ENCODE measurements at places on chromosomes 11 and 22. TPM values are rescaled to one million over a fixed set of nuclear protein-coding genes. Genes with fewer than 3 reads are reported as not detected.

Gene ART1
- total RNA-seq = not detected

Gene RPS3
- 1,517 TPM for total RNA-seq

Gene OR52I2
- not detected for total RNA-seq

Gene WBP2NL
- total RNA-seq = 2.6 TPM

Gene ALDH3B1
- total RNA-seq = 24.8 TPM

Gene KIAA1671
- total RNA-seq = 7.5 TPM

Gene TSGA10IP
- total RNA-seq = not detected

Gene GGTLC2
- total RNA-seq = not detected

Gene PICK1
- 34.2 TPM for total RNA-seq

GRCh38 chr11:36266767-36267166 lies 22.5 kb downstream of the COMMD9 start:
- no peak for DNase-seq

DNA sequence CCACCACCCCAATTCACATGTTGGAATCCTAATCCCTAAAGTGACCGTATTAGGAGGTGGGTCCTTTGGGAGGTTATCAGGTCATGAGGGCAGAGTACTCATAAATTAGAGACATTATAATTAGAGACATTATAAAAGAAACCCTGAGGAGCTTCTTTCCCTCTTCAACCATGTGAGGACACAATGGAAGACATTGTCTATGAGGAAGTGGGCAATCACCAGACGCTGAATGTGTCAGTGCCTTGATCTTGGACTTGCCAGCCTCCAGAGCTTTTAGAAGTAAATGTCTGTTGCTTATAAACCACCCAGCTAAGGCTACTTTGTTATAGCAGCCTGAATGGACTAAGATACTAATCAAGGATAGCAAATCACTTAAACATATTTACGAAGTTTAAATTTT lies 14.8 kb downstream of the GAB2 start:
- no peak for DNase-seq

DNA sequence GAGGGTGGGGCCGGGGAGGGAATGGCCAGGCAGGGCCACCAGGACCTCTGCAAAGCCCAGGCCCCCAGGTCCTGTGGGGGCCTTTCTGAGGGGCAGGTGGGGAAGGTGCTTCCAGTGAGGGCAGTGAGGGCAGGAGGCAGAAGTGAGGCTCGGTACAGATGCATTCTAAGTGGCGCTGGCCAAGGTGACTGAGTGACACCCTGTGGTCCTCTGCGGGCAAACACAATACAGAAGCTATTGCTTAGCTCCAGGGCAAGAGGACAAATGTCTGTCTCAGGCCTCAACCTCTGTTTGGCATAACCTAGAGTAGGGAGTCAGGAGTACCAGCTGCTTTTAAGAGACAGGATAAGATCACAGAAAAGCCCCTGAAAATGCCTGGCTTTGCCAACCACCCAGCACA lies 31.3 kb downstream of the B3GAT1 start:
- DNase-seq = no peak

GRCh38 chr22:30182350-30182745 lies 64.2 kb downstream of the LIF start:
- DNase-seq = no peak

DNA sequence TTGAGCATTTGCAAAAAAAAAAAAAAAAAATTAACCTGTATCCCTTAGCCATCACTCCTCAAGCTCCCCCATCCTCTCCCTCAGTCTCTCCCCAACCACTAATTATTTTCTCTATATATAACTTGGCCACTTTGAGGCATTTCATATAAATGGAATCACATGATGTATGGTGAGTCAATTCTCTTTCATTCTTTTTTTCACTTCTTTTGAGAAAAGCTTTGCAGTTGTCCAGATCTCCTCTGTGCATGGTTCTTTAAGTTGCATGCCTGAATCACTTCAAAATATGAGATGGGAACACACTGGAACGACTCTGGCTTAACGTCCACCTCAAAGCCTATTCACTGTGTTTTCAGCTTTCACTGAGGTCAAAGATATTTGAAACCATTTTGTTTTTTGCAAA lies 40.7 kb downstream of the SHANK2 start:
- DNase-seq = no peak

DNA sequence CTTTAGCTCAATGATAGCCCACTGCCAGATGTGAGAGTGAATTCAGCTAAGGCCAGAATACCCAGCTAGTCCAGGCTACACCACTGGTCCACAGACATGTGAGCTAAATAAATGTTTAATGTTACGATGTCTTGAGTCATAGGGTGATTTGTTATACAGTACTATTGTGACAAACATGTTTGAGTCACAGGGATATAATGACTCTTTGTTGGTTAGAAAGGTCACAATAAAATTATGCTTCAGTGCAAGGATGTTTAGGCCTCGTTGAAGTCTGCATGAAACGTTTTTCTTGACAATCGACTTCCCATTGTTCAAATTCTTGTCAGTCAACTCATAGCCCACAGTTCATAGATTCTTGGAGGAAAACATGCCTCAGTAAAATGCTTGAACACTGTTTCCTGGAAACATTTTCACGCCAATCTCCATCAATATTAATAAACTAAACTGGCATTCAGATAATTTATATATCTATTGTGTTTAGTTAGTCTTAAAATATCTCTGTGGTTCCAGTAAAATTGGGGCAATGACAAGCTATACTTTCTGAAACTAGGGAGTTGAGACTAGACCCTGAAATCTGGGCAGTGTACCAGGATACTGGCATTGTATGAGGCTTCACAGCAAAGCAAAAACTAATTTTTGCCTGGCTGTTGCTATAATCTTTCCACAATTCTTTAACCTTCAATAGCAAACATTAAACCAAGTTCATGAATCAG lies 650.8 kb upstream of the KIRREL3 start:
- no peak for DNase-seq

- peak; percentile 87 for DNase-seq
Measured at GRCh38 chr11:75474878-75475766, 42.1 kb upstream of the KLHL35 start.

DNA sequence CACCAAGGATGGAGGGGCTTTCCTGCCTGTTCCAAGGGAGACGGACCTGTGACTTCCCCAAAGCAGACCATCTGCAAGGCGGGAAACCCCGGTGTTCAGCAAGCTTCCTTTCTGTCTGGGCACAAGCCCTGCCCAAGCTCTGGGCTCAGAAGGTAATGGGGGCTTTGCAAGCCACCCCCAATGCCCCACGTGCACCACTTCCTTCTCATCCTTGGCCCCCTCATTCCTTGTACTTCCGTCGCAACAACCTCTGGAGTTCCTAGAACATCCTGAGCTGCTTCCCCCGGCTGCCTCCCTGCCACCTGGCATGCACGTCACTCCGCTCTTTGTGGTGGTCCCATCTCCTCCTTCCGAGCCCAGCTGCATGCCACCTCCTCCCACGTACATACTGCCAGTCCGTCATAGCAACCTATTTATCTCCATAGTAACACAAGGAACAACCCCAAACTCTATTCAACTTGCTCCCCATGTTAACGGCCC lies 3.9 kb downstream of the MYEOV start:
- peak; percentile 82 for DNase-seq

DNA sequence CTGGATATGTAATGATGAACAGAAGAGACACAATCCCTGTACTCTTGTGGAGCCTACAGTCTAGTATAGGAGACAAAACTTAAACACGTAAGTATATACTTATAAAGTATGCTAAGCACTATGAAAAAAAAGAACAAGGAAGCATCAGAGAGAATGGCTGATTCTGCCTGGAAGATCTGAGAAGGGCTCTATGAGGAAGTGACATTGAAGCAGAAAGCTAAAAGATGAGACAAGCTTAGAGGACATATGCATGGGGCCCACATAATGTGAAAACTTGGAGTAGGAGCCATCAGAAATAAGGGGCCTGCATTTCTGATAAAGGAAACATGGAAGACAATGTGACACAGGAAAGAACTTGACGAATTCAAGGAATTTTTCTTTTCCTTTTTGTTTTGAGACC lies 16.6 kb downstream of the SAA1 start:
- DNase-seq = no peak

DNA sequence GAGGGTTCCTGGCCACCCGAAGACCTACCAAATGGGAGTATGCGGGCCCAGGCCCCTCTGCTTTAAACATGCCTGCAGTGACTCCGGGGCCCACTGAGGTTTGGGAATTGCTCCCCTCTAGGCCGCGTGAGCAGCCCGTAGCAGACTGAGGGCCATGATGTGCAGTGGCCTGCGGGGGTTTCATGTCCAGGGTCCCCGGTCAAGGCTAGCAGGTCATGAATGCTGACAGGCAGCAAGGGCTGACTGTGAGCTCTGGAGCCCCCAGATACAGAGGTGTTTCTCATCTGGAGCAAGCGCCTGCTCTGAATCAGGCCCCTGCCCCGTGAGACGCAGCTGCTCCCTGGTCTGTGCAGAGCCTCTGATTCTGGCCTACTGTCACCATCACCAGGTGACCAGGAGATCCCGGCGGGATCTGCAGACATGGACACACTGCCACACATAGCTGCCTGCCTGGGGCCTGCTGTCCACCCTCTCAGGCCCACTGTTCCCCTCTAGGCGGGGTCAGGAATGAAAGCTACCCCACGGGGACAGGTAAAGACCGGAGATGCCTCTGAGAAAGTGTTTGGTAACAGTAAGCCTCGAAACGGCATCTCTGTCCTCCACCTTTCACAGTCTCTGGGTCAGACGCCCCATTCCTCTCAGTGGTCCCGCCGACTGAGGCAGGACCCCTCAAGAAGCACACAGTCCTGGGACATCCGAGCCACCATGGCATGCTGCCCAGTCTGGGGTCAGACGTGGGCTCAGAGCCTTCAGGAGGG lies 73.3 kb downstream of the PARVB start:
- DNase-seq = peak; percentile 60

- DNase-seq = no peak
Measured at GRCh38 chr11:9022961-9023680, 19.3 kb upstream of the NRIP3 start.

DNA sequence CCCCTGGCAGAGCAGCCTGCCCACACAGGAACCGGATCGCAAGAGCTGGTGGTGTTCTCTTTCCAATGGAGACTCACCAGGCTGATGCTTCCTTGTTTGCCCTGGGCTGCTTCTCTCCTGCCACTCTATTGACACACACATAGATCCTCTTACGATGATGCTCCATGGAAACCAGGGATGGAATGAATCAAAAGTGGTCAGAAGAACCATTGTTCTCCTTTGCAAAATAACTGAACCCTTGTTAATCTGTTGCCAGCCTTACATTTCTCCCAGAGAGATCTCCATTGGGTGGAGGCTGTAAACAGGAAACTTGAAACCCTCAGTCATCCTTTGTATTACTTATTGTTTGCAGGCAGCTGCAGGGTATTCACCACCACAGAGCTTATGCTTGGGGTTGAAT lies 24.6 kb upstream of the LDLRAD3 start:
- DNase-seq = no peak

DNA sequence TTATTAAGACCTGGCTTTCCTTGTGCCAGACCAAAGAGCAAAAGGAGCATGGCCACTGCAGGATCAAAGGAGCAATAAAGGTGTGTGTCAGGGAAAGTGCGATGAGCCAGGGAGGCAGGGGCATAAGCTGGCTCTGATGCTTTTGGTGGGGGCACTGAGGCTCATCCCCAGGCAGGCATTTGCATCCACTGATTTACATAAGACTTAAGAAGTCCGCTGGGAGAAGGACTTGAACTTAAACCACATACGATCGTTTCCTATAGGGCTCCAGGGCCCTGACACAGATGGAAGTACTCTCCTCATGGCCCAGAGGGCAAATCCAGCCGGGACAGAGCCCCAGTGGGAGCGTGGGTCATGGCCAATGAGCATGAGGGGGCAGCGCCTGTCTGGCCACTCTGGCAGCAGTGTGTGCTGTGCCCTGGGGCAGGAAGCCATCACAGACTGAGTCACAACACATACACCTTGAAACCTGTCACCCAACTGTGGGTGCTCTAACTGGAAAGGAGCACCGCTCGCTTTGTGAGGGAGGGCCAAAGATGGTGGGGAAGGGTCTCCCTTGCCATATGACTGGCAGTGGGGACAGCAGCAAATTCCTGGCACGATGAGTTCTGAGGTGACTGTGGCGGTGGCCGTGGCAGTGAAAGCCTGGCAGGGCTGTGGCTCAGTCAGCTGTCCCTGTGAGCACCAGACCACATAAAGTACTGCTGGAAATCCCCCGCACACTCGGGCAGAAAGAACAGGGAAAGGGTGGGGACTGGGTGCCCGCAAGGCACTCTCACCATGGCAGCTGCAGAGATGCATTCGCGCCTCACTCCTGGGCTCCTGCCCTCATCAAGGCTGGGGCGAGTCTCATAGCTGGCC lies 79.4 kb upstream of the LMO1 start:
- no peak for DNase-seq

DNA sequence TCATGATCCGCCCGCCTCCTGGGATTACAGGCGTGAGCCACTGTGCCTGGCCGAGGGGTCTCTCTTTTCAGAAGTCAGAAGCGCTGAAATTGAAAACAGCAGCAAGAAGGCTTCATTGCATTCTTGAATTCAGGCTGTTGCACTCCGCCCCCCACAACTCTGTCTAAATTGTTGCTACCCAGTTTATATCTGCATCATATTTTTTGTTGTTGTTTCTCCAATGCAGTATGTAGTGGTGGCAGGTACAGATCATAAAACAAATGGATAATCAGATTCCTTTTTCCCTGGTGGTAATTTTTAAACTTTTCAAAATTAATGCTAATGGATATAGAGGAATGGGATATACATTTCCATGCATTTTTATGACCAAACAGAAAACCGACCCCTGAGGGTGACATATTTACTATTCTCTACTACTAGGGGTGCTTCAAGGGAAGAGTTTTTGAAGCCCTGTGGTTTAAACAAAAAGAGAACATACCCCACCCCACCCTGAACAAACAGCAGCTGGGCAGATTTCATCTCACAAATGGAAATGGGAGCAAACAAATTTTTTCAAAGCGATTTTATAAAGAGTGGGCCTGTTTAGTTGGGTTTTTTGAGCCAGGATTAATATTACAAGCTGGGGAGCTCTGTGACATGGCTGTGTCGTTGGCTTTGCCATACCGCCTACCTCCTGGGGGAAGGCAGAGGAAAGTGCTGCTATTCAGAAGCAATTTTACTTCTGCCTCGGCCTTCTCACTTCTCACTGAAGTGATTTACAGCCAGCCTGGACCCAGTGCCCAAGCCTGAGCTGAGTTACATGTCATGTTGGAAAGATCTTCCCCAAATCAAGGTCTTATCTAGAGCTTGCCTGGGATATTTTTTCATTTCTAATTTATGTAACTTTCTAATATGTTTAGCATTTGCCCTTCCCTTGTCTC lies 16.0 kb upstream of the TMA7B start:
- no peak for DNase-seq

GRCh38 chr22:31544481-31545480 lies 48.4 kb downstream of the SFI1 start:
- no peak for DNase-seq

GRCh38 chr22:30674482-30674881 lies 6.8 kb upstream of the DUSP18 start:
- DNase-seq = no peak

DNA sequence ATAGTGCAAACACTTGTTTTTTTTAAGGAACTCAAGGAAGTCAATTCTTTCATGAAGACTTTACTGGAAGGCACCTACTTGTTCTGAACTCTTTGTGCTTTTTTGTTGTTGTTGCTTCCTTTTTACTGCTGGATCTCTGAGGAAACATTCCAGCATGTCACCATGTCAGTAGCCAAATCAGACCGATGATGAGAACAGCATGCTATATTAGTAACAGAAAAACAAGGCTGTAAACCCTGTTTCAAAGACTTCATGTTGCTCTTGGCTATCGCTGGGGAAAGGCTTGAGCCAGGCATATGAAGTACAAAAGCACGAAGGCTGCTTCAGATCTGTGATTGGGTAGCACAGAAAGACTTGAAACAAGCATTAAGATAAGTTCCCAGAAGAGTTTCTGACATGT lies 125.6 kb upstream of the SLC5A12 start:
- DNase-seq = no peak
